ENCODE measurements at places on chromosomes 1 and 21.

GRCh38 chr1:227429447-227430359 lies 111.4 kb upstream of the CDC42BPA start:
- DNase-seq: no peak

- no peak for DNase-seq
These were observed 37.6 kb downstream of the RUNX3 start for GRCh38 chr1:24892188-24893153.

DNA sequence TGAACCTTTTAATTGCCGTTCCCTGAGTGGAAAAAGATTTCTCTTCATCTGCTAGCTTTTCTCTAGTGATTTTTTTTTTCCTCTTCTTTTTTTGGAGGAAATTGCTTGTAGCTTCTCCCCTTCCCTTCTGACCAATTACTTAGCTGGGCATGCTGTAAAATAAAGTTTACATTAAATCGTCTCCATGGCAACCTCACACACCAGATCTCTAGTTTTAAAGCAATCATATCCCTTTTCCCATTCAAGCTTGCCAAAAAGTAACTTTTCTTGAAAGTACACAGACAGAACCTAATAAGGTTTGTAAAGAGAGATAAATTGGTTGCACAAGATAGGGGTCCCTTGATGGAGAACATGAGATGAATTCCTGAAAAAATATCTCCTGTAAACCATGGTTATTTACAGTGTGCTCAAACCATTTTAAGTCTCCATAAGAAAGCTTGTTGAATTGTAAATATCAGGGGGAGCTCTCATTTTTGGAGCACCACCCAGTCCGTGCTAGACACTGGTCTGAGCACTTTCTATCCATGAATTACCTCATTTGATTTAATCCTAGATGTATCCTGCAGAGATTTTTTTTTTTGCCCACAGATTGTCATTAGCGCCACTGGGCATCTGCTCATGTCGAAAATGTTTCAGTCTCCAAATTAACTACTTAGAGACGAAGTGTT lies 32.6 kb upstream of the HTR1D start:
- no peak for DNase-seq

DNA sequence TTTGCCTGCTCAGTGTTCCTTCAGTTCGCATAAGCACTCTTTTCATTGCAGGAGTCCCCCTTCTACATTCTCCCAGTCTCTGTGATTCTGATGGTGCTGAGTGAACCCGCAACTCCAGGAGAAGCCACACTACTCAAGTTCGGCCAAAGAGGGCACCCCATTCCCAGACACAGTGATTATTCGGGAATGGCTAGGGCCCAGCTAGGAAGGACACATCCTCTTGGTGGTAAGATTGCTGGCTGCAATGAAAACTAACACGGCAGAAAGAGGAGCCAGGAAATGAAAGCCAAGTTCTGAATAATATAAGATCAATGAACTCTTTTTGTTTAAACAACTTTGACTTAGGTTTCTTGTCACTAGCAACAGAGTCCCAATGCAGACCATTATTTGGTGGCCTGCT lies 14.9 kb downstream of the CREG1 start:
- no peak for DNase-seq

- no peak for DNase-seq
These were observed 39.1 kb downstream of the MAP3K21 start for GRCh38 chr1:233366575-233366974.

DNA sequence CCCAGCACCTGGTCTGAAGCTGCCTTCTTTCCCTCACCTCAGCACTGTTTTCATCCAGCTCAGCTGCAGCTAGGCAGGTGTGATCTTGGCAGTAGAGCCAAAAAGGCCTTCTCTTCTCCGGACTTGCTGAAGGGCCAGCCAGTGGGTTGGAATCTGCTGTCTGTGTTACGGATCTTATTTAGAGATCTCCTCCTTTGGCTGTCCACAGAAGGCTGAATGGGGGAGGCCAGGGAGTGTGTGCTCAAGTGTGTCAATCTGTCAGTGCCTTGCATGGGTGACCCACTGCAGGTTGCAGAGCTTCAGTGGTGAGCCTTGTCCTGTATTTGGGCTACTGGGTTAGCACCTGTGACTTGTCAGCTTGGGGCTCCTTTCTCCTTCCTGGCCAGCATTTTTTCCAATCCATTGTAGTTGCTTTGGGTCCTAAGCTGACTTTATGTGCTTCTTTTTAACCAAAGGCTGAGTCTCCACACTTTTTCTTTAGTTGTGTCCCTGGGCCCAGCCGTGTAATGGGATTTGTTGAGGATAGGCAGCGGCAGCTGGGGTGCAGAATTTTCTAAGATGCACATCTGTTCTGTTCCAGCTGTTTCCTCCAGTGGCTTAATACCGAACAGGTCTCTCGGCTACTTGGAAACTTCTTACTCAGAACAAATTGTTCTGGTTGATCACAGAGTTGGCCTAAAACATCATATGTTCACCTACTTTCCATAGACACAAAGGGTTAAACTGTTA lies 126.8 kb downstream of the PEX14 start:
- no peak for DNase-seq

DNA sequence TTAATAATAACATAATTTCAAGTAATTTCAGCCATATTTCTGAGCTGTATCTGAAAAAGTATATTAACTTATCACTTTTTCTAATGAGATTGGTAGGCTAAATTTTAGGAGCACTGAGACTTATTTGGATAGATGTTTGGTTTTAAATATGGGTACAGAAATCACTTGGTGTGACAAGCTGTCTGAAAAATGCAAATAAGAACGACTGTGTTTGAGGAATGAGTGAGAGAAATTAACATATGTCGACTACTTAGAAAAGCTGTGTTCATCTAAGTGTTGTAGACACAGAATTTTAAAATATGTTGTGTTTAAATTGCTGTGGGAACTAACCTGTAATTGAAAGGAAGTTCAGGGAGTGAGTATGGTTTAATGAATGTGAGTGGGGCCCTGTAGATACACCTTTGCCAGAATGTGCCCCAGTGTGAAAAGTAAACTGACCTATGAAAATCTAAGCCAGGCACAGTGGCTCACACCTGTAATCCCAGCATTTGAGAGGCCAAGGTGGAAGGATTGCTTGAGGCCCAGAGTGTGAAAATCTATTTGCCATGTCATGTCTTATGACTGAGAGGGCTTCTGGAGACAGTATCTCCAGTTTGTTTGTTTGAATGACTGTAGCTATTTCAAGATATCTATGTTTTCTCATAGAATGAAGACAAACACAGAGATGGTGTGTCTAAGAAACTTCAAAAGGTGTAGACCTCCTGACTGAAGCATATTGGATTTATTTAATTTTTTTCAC lies 53.8 kb upstream of the LRRC8C start:
- no peak for DNase-seq

- peak; percentile 37 for DNase-seq
These were observed 3.8 kb upstream of the SLC26A9 start for GRCh38 chr1:205947024-205947423.

- DNase-seq: no peak
These were observed 5.1 kb downstream of the APOBEC4 start for GRCh38 chr1:183648042-183648441.

DNA sequence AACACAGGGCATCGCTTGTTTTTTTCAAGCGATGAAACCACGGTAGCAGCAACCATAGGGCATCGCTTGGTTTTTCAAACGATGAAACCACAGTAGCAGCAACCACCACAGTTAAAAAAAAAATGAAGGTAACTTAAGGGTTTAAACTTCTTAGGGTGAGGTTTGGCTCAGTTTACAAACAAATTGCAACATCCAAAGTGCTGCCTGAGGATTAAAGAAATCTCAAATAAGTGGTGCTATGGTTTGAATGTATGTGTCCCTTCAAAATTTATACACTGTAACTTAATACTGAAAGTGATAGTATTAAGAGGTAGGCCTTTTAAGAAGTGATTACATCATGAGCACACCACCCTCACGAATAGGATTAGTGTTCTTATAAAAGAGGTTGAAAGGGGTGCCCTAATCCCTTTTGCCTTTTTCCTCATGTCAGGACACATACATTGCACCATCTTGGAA lies 6.4 kb upstream of the GBP5 start:
- DNase-seq: no peak

- DNase-seq: no peak
These were observed 14.7 kb downstream of the NAV1 start for GRCh38 chr1:201553496-201554189.

DNA sequence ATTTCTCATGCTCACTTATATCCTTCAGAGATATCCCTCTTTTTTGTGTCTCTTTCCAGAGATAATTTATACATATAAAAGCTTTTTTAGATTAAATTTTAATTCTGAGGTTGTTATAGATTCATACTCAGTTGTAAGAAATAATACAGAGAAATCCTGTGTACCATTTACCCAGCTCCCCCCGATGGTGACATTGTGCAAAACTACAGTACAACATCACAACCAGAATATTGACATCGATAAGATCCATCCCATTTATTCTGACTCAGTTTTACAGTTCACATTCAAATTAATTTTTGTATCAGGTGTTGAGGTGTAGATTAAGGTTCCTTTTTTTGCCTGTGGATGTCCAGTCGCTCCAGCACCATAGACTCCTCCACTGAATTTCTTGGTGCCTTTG lies 14.3 kb downstream of the DMRTB1 start:
- peak; percentile 26 for DNase-seq

DNA sequence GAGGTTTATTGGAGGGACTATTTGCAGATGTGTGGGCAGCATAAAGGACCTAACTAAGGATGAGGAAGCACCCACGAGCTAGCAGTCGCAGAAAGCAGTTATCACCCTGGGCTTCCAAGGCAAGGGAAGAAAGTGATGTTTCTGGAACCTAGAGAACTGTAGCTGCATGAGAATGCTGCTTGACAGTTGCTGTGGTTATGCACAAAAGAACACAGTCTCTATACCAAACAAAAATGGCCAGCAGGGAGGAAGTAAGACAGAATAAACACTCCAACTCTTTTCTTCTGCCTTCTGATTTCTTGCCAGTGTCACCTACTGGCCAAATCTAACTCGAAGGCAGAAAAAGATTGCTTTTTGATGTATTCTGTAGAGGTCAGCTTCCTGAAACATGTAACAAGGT lies 190.2 kb downstream of the RASAL2 start:
- DNase-seq: peak; percentile 49

DNA sequence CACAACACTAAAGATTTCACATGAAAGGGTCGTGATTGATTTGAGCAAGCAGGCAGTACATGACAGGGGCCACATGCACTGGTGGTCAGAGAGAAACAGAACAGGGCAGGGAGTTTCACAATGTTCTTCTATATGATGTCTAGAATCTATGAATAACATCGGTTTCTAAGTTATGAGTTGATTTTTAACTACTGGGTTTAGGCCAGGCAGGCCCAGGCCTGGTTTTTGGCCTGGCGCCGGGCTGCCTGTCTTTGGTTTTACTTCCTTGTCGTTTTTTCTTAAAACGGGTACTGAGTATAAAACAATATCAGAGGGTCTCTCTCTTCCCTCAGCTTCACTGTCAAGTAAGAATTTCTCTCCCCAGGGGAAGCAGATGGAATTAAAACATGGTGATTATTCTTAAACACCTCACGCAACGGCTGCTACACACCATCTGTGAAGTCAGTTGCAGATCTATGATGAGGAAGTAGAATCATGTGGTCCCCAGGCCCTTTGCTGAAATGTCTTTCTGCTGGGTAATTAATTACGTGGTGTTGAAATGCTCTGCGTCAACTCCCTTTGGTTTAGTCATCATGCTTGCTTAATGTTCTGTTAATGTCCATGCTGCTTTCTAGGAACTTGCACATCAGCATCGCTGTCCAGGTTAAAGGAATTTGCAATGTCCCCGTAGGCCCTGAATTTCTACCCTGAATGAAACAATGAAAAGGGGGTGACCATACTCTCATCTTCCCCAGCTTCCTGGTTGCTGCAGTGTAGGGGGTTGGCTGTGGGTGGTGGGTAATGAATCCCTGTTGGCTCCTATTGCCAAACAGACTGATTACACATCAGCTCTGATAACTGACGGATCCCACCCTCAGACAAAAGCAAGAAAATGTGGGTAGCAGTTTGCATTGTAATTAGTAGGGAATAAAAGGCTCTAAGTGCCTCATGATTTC lies 70.3 kb downstream of the SERINC2 start:
- DNase-seq: peak; percentile 94

- peak; percentile 65 for DNase-seq
These were observed 49.5 kb downstream of the LUZP1 start for GRCh38 chr1:23118957-23119792.

- no peak for DNase-seq
These were observed 1.8 kb downstream of the CAP1 start for GRCh38 chr1:40042341-40042740.
